ENCODE measurements at places on chromosomes 1 and 21.

DNA sequence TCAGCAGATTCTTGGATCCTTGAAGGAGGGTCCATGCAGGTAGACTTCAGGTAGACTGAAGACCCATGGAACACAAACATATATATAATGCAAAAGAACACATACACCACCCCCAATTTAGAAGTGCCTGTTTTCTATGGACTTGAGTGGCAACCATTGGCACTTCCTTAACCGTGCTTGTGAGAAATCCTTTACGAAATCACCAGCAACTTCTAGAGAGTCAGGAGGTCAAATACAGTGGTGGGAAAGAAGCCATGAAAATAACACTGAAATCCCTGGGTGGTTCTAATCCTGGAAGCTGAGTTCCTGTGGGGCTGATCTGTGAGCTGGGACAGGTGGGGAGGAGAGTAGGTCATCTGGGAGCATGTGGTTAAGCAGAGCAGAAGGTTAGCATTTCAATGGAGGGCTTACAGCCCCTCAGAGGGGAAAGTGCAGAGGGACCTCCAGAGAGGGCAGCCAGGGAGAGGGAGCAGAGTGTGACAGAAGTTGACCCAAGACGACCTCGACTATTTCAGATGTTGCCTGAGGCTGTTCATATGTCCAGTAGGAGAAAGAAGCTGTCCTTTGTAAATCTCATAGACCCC, 13.0 kb upstream of the IL10 start:
- DNase-seq = no peak

- no peak for DNase-seq
Observed at GRCh38 chr1:147504801-147505311, 36.4 kb upstream of the BCL9 start.

GRCh38 chr21:46100020-46100419, 2.1 kb downstream of the COL6A2 start:
- no peak for DNase-seq

DNA sequence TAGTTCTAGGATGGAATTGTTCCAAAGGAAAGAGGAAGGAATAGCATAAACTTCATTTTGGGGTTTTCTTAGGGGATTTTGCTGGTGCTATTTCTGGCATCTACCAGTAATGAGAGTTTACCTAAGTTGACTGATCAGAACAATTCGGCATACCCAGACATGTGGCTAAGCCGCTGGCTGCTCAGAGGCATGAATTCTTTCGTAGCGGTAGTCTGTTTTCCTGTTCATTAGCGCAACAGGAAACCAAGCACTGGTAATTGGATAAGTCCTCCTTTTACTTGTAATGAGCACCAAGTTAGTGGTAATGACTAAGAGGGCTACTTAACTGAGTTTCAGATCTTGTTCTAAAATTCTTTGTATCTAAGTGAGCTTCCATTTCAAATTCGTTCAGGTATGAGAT, 38.6 kb downstream of the C21orf91 start:
- no peak for DNase-seq

- no peak for DNase-seq
Observed at GRCh38 chr1:2228157-2228594, at the start of gene SKI. Gene SKI (plus strand): TSS chr1:2228319. CDS start chr1:2228767, 448 bp downstream.

DNA sequence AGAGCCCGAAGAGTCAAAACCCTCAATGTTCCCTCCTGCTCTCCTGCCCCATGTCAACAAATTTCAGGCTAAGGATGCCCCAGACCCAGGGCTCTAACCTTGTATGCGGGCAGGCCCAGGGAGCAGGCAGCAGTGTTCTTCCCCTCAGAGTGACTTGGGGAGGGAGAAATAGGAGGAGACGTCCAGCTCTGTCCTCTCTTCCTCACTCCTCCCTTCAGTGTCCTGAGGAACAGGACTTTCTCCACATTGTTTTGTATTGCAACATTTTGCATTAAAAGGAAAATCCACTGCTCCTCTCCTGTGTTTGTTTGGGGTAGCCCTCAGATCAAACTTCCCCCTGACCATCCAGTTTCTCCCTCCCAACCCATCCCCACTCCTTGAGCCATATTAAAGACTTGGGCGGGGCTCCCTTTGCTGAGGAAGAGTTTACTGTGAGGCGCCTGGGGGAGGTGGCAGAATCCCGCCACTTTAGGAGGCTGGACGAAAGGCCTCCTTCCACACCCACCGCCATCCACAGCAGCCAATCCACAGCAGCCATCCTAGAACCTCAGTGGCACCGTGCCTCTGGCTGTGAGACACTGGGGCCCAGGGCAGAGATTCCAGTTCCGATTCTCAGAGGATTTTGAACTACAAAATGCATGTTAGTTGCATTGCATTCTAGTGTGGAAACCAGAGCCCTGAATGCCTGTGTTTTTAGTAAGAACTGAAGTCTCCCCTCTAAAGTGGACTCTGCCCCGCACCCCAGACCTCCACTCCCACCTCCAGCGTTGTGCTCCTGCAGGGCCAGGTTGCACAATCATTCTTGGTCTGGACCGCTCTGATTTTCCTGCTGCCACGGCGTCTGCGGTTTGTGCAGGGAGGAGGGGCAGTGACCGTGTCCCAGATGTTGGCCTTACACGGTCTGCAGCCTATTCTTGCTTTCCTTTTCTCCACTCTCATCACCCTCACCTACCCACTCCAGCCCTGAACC, 3.0 kb downstream of the OLFML3 start:
- DNase-seq = no peak

- DNase-seq = no peak
Observed at GRCh38 chr1:248860007-248860406, 1.1 kb upstream of the ZNF692 start.

GRCh38 chr1:55204997-55205396, 10.2 kb downstream of the USP24 start:
- no peak for DNase-seq

- no peak for DNase-seq
Observed at GRCh38 chr1:206079135-206079534, 26.2 kb downstream of the RHEX start.

DNA sequence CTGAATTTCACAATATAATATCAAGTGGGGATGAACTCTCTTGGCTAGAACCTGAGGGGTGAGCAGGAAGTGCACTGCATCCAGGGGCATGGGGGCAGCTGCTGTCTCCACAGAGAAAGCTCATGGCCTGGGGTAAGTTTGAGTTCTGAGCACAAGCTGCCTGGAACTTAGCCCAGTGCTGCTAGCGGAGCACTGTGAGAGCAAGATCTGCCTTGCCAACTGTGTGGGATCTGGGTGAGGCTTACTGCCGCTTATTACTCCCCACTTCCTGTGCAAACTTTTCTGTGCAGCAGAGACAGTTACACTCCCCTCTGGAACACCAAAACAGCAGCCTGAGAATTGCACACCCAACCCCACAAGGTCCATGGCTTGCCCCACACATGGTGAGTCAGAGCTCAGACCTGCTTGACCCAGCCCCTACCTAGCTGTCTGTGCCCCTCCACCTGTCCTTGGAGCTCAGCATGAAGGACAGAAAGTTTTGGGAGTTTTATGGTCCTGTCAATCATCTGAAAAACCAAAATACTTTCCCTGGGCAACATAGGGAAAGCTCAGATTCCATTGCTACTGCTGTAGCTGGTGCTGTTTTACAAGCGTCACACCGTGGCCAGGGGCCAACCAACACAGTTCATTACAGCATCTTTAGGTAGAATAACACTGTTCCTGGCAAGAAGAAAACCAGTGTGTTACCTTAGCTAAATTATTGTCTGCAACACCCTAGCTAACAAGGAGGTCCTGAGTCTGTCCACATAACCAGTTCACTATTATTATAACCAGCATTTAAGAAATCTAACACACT, 762.1 kb upstream of the NEGR1 start:
- no peak for DNase-seq

GRCh38 chr1:234019387-234019786, 114.9 kb downstream of the SLC35F3 start:
- no peak for DNase-seq

GRCh38 chr1:169027607-169028320, 78.7 kb upstream of the ATP1B1 start:
- DNase-seq = no peak

DNA sequence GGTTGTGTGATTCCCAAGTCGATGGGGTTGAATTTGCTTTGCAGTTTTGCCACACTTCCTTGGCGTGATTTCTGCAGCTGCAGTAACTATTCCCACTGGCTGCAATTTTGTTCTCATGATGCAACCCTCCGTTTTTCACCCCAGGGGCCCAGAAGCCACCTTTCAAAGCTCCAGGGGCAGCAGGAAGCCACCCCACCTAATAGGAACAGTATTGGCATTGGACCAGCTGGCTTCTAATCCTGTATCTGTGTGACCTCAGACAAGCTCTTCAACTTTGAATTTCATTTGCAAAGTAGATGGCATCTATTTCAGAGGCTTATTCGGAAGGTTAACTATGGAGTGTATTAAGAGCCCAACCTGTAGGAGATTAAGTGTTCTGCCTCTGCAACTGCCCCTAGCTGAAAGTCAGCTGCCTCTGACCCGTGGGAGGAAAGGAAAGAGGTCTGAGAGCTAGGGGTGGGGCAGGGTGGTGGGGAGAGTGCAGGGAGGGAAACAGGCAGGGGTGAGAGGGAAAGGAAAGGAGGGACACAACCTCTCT, 12.6 kb downstream of the C1orf115 start:
- no peak for DNase-seq

GRCh38 chr1:167491586-167492461, 26.5 kb downstream of the CD247 start:
- no peak for DNase-seq

DNA sequence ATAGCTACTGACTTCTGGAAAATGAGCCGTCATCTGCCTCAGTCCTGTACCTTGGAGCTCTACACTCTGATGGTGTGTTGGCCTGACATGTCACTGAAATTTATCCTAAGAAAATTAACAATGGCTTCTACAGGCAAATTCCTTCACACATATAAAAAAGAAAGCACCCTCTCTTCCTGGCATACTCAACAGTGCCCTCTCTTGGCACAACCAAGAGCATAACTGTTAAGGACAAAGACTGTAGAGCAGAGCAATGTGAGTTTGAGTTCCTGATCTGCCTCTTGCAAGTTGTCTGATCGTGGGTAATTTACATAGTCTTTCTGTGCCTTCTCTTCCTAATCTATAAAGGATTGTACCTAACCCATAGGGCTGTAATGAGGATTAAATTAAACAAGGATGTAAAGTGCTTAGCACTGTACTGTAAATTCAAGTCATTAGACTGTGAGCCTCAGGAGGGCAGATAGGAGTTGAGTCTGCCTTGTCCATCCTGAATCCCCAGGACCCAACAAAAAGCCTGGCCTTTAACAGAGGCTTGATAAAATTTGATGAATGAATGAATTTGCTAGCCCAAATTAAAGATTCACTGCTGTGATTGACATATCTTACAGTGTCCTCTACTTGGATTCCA, 83.5 kb downstream of the SYF2 start:
- no peak for DNase-seq

GRCh38 chr1:218305472-218306064, 20.5 kb downstream of the RRP15 start:
- no peak for DNase-seq

DNA sequence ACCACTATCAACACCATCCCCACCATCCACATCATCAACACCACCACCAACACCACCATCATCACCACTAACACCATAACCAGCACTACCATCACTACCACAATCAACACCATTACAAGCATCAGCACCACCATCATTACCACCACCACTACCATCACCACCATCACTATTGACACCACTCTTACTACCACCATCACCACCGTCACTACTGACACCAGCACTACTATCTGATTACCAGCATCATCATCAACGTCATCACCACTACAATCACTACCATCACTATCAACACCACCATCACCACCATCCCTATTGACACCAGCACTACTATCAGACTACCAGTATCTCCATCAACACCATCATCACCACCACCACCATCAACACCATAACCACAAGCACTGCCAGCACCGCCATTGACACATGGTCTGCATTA, 106.1 kb upstream of the RUNX3 start:
- DNase-seq = no peak

GRCh38 chr1:172682812-172683211, 23.9 kb downstream of the FASLG start:
- DNase-seq = no peak

DNA sequence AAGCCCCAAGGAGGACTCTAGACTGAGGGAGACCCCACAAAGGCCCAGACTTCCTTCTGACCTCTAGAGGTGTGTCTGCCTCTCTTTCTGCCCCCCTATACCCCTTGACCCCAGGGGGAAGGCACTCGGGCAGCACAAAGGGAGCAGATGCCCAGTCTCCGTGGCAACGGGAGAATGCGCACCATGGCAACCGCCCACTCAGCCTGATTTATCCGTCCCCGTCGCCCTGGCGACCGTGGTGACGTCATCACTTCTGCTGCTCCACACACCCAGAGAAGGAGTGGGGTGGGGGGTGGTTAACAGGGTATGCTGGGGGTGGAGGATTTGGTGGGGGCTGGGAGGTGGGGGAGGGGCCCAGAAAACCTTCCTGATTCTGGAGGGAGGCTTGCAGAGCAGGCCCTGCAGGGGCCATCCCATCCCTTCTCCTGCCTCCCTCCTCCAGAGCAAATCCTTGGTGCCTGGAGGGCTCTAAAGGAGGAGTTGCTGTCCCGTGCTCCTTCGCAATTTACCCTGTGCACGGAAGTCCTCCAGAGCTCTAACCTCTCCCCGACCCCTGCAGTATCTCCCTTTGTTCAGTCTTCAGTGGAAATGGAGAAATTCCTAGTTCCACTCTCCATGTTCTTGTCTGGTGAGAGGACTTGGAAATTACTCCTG, 6.3 kb downstream of the CELF3 start:
- no peak for DNase-seq

DNA sequence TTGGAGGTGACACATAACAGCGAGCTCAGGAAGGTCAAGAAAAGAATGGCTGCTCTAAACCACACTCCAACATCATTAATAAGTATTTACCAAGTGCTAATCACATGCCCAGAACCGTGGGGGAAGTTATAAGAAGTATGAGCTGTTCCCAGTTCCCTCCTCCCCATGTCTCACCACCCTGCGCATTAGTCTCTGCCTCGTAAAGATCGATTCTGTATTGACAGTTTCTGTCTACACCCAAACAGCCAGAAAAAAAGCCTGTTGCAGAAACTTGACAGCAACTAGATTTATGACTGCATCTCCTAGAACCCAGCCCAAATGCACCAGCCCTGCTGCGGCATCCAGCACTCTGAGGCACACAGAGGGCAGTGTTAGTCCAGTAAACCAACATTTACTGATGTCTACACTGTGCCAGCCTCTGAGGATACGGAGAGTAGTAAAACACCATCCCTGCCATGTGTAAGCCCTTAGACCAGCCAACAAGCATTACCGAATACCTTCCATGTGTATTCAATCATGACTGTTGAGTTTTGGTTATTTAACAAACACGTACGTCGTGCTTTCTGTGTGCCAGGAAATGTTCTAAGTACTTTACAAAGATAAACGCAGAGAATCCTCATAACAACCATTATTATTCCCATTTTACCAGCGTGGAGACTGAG, 63.6 kb upstream of the ZBTB40 start:
- DNase-seq = no peak

DNA sequence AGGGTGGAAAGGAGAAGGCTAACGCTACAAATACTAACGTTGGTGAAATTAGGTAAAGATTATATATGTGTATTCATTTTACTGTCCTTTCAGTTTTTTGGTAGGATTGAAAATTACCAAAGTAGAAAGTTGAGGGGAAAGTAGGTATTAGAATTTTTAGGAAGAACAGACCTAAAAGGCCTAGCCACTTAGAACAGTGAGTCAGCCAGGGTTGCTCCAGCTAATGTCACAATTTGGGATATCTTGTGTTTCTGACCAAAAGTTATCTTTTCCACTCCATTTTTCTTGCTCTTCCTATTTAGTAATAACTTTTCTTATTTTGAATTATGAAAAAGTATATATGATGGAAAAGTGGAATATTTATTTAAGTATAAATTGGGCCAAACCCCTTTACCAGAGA, 40.1 kb downstream of the F3 start:
- DNase-seq = no peak
